ENCODE measurements at places on chromosomes 1 and 21.

DNA sequence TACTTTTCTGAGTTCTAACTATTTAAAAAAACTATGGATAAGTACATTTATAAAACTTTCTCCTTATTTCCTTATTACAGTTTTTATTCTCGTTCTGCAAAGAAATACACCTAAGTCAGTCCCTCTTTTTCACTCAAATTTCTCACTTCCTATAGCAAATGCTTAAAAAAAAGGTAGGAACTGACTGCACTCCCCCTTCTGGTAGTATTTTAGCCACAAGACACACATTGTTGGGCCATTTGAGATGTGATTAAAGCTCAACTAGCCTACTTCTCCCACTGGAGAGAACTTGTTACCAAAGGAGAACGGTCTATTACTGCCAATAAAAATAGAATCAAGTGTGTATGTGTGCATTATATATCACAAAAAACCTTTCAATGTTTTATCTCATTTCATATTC, 521.9 kb upstream of the PRMT6 start:
- no peak for DNase-seq

DNA sequence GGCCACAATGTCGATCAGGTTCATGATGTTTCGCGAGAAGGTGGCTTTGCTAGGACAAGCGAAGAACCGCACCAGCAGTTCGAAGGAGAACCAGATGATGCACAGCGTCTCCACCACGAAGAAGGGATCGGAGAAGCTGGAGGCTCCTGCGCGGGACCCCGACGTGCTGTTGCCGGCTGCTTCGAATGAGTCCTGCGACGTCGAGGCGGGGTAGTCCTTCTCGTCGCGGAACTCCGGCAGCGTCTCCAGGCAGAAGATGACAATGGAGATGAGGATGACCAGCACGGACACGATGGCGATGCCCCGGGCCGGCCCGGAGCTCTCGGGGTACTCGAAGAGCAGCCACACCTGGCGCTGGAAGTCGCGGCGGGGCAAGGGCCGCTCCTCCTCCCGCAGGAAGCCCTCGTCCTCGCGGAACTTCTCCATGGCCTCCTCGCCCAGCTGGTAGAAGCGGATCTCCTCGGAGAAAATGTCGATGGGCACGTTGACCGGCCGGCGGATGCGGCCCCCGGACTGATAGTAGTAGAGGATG, 869 bp downstream of the KCNA3 start:
- no peak for DNase-seq

GRCh38 chr1:178513278-178513983, 522 bp downstream of the TEX35 start:
- DNase-seq = peak; percentile 53

DNA sequence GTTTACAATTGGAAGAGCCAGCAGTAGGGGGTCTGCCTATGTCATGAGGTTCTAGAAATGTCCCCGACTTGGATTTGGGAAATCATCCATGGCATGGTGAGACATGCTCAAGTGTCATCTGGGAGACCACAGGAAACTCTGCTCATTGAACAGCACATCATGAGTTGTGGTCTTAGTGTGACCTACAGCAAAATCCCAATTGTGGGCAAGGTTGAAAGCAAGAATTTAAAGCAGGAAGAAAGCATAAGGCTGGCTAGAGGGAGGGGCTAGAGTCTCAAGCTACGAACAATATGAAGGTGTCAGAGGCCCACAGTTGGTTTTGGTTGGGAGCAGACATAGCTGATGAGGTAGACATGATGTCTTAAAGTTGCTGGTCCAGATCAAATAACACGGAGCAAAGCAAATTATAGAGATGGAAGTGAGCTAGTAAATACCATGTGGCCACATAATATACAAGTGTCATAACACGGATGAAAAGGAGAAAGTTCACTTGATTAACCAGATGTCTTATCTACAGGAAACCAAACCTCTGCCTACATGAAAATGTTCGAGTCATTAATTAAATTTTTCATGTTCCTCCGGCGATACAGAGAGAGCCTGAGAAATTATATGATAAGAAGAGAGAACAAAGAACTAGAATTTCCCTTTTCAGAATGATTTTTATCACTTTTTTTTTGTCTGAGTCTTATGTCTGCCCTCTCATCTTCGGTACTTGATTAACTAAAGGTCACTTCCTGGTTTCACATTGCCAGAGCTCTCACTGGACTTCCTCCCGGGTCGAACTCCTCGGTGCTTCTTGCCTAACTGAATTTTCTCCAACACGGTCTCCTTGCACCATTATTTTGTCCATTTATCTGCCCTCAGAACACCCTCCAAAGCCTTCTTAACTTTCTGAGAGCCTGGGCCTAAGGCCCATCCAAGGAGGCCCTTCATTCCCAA, 67.5 kb upstream of the DUSP10 start:
- DNase-seq = no peak

DNA sequence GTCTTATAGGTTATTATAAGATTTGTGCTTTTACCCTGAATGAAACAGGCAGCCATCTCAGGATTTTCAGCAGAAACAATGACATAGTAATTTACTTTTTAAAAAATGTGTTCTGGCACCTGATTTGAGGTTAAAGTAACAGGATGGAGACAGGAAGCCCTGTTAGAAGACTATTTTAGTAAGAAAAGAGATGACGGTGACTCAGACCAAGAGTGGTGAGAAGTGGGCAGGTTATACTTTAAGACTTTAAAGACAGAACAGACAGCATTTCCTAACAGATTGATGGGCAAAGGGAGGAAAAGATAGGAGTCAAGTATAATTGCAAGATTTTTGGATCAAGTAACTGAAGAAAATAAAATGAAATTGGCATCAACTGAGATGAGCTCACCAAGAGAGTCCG, 436.8 kb upstream of the NR5A2 start:
- no peak for DNase-seq

- peak; percentile 61 for DNase-seq
Observed at GRCh38 chr1:208135354-208135753, 108.8 kb downstream of the PLXNA2 start.

DNA sequence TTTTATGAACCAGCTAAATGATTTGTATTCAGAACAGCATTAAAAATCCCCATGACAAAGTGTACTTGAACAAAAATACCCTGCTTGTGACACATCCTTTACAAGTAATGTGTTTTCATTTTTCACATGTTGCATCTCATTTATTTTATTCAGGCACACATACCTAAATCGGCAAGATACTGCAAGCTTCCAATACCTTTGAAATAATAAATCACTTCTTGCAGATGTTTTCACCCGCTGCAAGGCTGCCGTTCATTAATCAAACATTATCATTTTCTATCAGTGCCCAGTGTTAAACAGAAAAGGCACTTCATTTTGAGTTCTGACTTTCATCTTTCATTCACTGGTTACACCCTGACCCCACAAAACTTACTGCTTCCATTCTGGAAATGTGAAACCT, 269.6 kb downstream of the DPYD start:
- DNase-seq = peak; percentile 44

- peak; percentile 62 for DNase-seq
Observed at GRCh38 chr1:238052496-238053266, 162.0 kb upstream of the ZP4 start.

GRCh38 chr1:44857446-44857845, 14.4 kb upstream of the PTCH2 start:
- DNase-seq = no peak

DNA sequence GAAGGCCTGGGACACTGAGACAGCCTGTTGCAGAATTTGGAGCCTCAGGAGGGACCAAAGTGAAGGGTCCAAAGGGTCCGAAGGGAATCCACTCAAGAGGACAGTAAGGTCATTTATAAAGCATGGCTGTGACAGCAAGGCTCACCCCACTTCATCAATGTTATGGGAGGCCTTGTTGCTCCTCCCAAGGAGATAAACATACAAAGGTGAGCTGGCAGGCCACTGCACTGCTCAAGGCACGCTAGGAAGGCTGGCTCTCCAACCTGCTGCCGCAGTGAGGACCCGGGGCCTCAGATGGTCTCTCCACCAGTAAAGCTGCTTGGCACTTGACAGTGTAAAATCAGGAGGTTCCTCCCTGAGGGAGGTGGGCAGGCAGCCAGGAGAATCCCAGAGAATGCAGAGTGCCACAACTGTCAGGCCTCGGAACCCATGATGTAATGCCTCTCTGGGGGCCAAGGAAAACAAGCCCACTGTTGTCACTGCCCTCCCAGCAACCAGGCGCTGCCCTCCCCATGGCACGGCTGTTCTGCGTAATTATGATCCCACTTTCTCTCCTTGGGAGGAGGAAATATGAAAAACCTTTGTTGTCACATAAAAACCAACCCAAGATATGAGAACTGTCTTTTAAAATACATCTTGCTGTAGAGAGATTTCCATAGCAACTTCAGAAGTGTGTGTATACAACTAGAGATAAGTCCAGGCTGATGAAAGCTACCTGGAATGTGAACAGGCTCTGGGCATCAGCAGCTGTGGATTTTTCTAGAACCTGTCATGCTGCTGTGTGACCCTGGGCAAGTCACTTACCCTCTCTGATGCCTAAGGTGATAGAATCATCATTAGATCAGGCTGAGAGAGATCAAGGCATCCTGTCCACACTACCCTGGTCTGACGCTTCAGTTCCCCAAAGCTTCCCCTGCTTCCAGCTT, 102.5 kb downstream of the KCNN3 start:
- DNase-seq = no peak

- no peak for DNase-seq
Observed at GRCh38 chr21:44378646-44379514, 25.5 kb downstream of the TRPM2 start.

DNA sequence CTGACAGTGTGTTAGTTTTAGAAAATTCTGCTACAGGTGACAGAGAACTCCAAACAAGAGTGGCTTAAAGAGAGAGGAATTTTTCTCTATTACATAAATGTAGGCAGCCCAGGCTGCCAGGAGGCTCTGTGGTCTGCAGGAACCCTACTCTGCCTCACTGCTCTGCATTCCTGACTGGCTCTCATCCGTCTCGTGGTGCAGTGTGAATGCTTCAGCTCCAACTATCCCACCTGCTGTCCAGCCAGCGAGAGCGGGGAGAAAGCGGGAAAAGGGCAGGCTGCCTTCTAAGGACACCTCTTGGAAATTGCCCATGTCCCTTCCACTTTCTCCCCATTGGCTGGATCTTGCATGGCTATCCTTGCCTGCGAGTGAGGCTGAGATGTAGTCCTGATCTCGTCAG, 131.3 kb downstream of the PEX14 start:
- DNase-seq = no peak

GRCh38 chr1:43274804-43275180, 5.0 kb downstream of the TMEM125 start:
- DNase-seq = no peak

GRCh38 chr21:16072737-16073136, 343.0 kb downstream of the USP25 start:
- peak; percentile 100 for DNase-seq

DNA sequence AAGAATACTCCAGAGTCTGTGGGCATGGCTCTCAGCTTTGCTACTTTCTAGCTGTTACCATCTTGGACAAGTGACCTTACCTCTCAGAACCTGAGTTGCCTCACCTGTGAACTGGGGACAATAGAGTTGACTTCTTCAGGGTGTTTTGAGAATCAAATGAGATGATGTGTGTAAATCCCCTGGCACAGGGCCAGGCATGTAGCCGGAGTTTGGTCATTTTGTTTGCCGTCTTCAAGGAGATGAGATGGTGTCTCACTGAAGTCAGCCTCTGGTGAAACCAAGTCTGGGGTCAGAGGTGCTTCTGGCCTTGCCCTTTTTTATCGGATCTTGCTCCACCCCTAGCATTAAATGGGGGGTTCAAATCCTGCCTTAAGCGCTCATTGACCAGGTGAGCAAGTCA, 149.2 kb upstream of the TMEM51 start:
- no peak for DNase-seq

- DNase-seq = no peak
Observed at GRCh38 chr1:19844731-19845495, 29.8 kb upstream of the RNF186 start.

GRCh38 chr1:9086045-9086444, 16.6 kb upstream of the SLC2A5 start:
- no peak for DNase-seq

DNA sequence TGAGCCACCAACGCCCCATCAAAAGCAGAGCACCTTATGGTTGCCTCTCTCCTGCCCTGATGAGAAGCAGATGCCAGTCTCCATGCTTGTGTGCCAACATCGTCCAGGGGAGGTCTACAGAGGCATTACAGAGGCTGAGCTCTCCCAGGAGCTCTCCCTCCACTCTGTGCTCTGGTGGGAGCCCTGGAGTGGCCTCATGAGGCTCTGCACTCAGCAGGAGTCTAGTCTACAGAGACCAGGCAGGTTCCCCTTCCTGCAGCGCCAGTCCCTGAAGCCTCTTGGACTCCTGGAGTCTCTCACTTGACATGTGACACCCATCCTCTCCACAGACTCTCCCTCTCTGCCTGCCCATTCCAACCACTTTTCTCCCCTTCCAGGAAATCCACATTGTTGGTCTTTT, 3.4 kb downstream of the DCST1 start:
- DNase-seq = no peak

- DNase-seq = no peak
Observed at GRCh38 chr1:72643142-72643541, 360.8 kb upstream of the NEGR1 start.

DNA sequence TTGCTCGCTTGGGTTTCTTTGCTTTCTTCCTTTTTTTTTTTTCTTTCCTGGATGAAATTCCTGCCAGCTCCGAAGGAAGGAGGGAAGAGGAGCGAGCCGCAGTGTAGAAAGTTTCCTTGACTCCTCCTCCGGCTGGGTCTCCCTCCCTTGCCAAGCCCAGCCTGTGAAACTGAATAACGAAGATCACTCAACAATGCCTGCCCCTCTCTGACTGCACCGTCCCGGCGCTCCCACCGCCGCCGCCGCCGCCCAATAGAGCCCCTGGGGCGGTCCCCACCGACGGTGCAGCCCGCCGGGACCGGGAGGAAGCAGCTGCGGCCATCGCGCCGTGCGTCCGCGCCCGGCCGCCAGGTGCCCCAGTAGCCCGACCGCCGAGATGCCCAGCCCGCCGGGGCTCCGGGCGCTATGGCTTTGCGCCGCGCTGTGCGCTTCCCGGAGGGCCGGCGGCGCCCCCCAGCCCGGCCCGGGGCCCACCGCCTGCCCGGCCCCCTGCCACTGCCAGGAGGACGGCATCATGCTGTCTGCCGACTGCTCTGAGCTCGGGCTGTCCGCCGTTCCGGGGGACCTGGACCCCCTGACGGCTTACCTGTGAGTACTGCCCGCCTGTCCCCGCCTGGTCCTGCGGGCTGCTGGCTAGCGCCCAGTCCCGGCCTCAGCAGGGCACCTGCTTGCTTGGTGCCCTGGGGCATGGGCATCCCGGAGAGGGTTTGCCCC, at the start of gene LGR6:
Gene LGR6, plus strand, starts transcription at position 186 of the 714 bp plus-strand sequence. Its CDS starts 191 bp downstream, at position 377.
- no peak for DNase-seq

GRCh38 chr1:224108991-224109390, 4.9 kb upstream of the FBXO28 start:
- DNase-seq = no peak

- DNase-seq = peak; percentile 68
Observed at GRCh38 chr1:56052041-56052440, 527.3 kb downstream of the PLPP3 start.

- DNase-seq = no peak
Observed at GRCh38 chr1:228177183-228177475, 11.5 kb downstream of the IBA57 start.

- DNase-seq = no peak
Observed at GRCh38 chr1:43621386-43621785, 28.6 kb upstream of the KDM4A start.

DNA sequence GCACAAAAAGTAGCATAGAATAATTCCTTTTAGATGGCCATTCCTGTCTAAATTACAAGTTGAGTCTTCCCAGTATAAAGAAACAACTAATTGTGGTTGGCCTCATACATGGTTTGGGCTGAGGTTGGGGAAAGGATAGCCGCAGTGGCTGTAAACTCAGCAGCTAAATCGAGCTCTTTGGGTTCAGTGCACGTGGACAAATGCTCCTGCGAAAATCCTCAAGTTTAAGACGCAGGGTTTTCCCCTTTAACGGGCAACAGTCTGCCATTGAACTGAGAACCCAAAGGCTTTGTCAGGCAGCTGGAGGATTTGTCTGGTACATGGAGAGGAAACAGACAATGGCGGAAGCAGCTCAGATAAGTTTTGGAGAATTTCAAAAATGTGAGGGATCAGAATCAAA, 331.9 kb downstream of the TGFB2 start:
- DNase-seq = no peak

Data from fibroblast of upper back skin (primary cell).